ENCODE measurements at places on chromosomes 1 and 21. TPM values are rescaled to one million over a fixed set of nuclear protein-coding genes. Genes with fewer than 3 reads are reported as not detected.
A peak's percentile ranks its signal among the peaks of the same experiment; 100 is the strongest.

DNA sequence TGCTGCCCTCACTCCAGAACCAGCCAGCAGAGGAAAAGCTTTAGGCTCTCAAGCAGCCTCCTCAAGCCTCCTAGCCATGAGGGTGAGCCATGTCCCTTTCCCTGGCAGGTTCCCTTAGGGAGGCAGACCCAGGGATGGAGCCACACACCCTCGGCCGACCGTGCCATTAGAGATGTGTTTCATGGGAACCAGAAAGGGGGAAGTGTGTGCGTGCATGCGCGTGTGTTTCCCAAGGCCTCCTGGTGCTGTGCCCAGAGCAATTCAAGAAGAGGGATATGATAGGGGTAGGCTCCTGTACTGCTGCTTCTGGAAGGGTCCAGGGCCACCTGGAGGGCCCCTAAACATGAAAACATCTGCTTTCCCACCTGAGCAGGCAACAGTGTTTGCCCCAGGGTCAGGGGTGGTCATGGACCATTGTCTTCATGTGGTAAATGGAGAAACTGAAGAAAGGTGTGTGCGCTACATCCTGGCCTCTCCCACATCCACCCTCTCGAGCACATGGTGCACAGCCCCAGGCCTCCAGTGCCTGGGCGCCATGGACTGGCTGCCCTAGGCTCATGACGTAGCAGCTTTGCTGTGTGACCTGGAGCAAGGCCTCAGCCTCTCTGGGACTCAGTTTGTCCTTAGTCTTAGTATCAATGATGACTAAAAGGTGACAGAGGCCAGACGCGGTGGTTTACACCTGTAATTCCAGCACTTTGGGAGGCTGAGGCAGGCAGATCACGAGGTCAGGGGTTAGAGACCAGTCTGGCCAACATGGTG is 48.1 kb downstream of the SYF2 start:
- no peak for ATAC-seq

DNA sequence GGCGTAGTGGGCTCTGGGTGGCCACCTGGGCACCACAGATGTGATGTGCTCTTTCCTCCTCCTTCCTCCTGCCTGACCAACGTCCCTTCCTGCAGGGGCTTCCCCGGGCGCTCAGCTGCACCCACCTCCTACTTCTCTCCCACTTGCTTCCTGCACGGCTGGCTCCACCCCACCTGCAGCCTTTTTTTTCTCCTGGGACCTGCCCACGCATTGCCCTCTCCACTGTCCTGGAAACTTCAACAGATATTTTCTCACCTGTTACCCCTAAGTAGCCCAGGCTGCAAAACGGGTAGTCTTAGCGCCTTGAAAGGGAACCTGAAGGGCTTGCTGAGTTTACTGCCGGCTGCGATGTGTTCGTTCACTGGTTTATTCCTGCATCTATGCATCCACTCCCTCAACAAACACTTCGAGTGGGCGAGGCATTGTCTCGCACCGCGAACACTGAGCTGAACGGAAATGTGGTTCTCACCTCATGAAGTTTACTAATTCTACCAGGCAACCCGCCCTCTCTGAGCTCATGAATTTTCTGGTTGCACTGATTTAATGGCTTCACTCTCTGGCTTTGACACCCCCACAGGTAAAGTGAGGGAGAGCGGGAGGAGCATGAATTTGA is 23.6 kb downstream of the ZBTB18 start:
- no peak for ATAC-seq

GRCh38 chr21:28641731-28642130 is 350.9 kb downstream of the LTN1 start:
- ATAC-seq: no peak

DNA sequence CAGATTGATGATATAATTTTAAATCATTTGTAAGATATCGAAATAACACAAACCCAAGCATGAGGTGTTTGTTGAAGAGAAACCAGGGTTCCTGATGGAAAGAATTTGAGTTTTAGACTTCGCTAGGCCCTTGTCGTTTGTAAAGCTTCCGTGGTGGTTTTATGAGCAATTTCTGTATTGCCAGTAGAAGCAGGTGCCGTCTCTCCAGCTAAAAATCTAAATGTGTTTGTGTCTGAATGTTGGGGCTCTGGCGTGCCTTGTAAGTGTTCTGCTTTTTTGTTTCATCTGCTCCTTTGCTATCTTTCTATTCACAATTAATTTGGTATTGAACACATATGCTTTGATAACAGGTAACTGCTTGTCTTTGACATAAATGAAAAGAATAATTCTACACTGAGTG is 27.5 kb downstream of the CHRM3 start:
- ATAC-seq: no peak

GRCh38 chr1:19798486-19799229 is 1.1 kb downstream of the TMCO4 start:
- no peak for ATAC-seq

- no peak for ATAC-seq
These were observed 5.3 kb downstream of the RSPH1 start for GRCh38 chr21:42490720-42491119.

- ATAC-seq: no peak
These were observed 4.1 kb upstream of the COL6A2 start for GRCh38 chr21:46093668-46094400.

- no peak for ATAC-seq
These were observed 536.4 kb downstream of the DPYD start for GRCh38 chr1:97384294-97384968.

- ATAC-seq: no peak
These were observed 91.8 kb downstream of the UCHL5 start for GRCh38 chr1:192967211-192967877.

- peak; percentile 96 for ATAC-seq
These were observed 31.7 kb downstream of the ZP4 start for GRCh38 chr1:237858992-237859391.

DNA sequence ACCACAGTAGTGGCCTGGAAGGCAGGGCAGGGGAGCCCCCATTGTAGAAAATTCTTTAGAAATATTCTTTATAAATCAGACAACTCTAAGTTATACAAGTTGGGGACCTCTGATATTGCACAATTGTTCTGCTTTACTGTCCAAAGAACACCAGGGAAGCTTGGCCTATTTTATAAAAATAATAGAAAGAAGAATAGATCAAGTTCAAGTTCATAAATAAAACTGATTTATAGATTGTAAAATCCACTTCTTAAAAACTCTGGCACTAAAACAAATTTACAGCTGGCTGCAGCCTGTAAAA is 55.0 kb upstream of the GALNT2 start:
- no peak for ATAC-seq

GRCh38 chr21:38950435-38951094 is 144.8 kb downstream of the ETS2 start:
- peak; percentile 37 for ATAC-seq

GRCh38 chr1:94727846-94728715 is 92.1 kb upstream of the SLC44A3 start:
- ATAC-seq: no peak

- ATAC-seq: peak; percentile 76
These were observed at the start of gene NIBAN1 for GRCh38 chr1:184974056-184974836. NIBAN1 (minus strand) TSS chr1:184974508; CDS start chr1:184974356, 152 bp downstream.

DNA sequence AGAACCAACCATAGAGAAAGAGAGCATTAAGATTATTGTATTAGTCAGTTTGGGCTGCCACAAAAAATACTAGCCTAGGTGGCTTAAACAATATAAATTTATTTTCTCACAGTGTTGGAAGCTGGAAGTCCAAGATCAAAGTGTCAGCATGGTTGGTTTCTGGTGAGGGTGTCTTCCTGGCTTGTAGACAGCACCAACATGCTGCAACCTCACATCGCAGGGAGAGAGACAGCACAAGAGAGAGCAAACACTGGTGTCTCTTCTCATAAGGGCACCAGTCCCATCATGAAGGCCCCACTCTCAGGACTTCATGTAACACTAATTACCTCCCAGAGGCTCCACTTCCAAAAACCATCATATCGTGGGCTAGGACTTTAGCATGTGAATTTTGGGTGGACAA is 30.6 kb upstream of the HAO2 start:
- ATAC-seq: no peak

DNA sequence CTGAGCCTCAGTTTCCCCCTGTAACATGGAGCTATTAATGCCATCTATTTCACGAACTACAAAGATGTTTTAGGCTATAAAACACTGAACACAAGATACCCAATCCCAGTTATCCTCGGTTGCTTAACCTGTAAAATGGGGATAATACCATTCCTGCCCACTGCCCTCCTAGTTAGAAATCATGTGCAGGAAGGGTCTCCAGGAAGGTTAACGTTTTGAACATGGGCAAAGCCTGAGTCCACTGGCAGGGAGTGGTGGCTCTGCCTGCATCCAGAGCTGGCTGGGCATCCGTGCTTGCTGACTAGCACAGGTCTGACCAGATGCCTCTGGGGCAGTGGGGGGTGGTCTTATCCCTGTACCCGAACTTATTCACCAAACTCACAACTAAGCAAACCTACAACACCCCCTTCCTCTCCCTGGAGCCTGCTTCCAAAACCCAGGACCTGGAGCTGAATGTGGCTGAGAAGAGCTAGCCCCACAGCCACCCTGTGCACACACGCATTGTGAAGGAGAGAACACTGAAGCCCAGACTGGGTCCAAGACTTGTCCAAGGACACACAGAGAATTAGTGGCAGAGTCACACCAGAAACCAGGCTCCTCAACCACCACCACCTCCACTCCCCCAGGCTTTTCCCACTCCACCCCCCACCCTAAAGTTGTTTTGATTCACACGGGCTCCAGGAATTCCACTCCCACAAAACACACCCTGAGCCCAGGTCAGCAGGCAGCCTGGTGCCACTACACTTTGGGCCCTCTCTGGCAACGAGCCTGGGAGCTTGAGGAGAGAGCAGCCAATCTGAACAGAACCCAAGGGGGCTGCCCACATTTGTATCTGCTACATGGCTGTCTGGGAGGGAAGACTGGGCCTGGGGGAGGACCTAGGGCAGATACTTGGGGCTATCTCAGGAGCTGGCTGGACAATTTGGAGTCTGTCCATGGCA is 1.6 kb downstream of the E2F2 start:
- no peak for ATAC-seq

DNA sequence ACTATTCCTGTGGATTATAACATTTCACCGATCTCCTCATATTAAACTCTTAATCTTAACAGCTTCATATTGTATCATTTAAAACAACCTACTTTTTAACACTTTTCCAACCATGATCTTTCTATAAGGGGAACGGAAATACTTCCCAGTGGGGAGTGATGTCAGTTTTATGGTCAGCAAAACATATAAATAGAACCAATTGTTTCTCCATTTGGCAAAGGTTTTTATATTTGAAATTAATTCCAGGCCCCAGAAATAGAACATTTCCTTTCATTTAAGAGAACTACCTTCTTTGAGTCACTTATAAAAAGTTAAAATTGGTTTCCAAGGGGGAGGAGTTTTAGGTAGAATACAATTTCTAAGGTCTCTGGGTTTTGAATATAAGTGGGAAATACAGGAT is 189.6 kb downstream of the TGFBR3 start:
- ATAC-seq: no peak

GRCh38 chr1:22340873-22341272 is 110.8 kb upstream of the ZBTB40 start:
- no peak for ATAC-seq

DNA sequence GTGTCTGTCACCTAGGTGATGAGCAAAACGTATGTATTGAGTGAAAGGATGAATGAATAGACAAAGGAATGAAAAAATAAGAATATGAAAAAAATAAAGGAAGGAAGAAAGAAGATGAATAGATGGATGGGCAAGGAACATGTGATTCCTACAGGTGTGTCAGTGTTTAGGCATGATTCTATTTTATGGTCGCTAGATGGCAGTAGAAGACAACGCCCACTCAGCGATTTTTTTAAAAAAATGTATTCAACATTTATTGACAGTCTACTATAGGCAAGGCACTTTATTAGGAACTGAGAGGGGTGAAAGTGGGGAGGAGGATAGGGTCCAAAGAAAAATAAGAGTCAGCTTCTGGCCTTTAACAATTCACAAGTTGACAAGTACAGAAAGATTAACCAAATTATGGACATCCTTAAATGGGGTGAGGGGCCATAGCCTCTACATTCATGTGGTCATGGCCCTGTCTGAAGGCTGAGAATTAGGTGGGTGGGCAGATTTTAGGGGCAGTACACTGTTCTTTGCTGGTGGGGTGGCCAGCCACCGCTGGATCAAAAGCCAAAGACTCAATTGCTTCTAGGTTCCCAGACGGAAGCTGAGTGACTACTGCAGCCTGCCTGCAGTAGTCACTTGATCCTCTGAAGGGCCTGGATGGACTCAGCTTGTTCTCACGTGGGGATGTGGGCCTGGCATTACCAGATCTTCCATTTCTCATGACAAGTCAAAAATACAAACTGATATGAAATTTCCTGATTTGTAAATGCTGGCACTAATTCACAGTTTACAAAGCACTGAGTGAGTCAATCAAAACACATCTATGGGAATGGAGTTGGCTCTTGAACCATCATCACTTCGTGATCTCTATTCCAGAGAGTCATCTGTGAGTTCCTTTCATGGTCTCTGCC is 83.9 kb downstream of the FASLG start:
- no peak for ATAC-seq

GRCh38 chr21:14773777-14774345 is 227.7 kb upstream of the SAMSN1 start:
- peak; percentile 51 for ATAC-seq

DNA sequence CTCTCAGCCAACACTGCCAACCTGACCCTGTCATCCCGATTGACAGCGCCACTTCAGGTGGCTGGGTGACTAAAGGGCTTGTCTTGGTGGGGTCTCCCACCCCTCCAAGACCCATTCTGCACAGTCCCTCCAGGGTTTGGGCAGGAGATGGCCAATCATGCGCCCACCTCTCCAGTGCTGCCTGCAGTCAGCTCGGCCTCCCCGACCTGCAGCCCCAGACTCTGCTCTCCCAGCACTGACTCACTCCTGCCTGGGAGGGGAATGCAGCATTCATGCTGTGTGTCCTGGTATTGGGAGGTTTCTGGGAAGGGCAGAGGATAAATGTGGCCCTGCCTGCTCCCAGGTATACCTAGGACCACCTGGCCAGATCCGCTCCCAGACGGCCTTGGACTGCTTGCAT is 9.7 kb downstream of the TMEM81 start:
- no peak for ATAC-seq

- no peak for ATAC-seq
These were observed 38.3 kb downstream of the RNF115 start for GRCh38 chr1:145785547-145785946.

- no peak for ATAC-seq
These were observed 534.5 kb downstream of the OMA1 start for GRCh38 chr1:58011978-58012377.

- peak; percentile 99 for ATAC-seq
These were observed at the start of gene ZNF695 for GRCh38 chr1:247007511-247008405. ZNF695 (minus strand) TSS chr1:247008057; CDS start chr1:247007908, 149 bp downstream.

DNA sequence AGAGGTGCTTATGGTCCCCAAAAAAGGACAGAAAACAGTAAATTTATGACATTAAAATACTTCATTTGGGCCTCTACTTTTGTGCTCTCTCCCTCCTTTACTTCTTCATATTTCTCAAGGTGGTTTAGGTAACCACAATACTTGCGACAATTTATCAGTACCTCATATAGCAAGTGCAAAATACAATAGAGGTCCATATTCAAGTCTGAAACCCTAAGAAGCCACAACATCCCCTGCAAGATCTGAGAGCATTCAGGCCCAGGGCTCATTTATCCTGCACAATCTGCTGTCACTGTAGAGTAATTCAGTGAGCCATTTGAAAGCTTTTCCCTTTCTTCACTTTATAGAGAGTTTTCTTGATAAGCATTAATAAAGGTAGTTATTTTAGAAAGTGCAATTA is 24.2 kb upstream of the ATP6V1G3 start:
- no peak for ATAC-seq

SORT1 gene
- 6.2 TPM for total RNA-seq

IL20 gene
- total RNA-seq: not detected

KIAA1614 gene
- total RNA-seq: 1.7 TPM

RIMKLA gene
- 0.27 TPM for total RNA-seq

BRINP3 gene
- 42.4 TPM for total RNA-seq

RGS13 gene
- total RNA-seq: 0.41 TPM

ABCB10 gene
- 9.7 TPM for total RNA-seq

SLC22A15 gene
- 11.2 TPM for total RNA-seq

XCL1 gene
- not detected for total RNA-seq

S100A14 gene
- total RNA-seq: 0.92 TPM
